Kidney capillary endothelial cell (primary cell): ENCODE measurements at places on chromosomes 7 and 10.

DNA sequence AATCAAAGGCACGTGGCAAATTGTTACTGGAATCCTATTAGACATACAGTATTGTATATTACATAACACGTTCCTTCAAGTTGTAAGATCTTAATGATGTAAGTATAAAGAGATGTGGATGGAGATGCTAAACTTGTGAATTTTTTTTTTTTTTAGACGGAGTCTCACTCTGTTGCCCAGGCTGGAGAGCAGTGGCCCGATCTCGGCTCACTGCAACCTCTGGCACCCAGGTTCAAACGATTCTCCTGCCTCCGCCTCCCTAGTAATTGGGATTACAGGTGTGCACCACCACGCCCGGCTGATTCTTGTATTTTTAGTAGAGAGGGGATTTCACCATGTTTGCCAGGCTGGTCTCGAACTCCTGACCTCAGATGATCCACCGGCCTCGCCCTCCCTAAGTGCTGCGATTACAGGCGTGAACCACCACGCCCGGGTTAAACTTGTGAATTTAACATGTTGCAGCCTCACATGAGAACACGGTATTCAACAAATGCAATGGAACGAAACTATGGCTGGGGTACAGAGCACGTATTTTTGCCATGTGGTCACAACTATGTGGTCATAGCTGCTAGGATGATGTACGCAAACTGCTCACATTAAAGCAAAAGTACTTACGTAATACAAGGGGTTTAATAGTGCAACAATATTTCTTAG lies 818 bp upstream of the SUPV3L1 start:
- DNase-seq, result no peak

- no peak for DNase-seq
Measured at GRCh38 chr7:78679112-78679876, 774.2 kb downstream of the MAGI2 start.

GRCh38 chr7:127447326-127447945 lies 54.9 kb upstream of the ZNF800 start:
- DNase-seq, result peak; percentile 23

- DNase-seq, result no peak
Measured at GRCh38 chr10:100982916-100983830, 4.1 kb downstream of the MRPL43 start.

- DNase-seq, result no peak
Measured at GRCh38 chr10:64062793-64063192, 541.6 kb downstream of the REEP3 start.
